ENCODE measurements at places on chromosomes 7 and 10.

- no peak for DNase-seq
Measured at GRCh38 chr10:5071411-5072198, 22.6 kb upstream of the AKR1C3 start.

GRCh38 chr10:26407406-26407969 is 30.7 kb upstream of the APBB1IP start:
- no peak for DNase-seq

- no peak for DNase-seq
Measured at GRCh38 chr10:78961760-78962159, 107.0 kb upstream of the ZMIZ1 start.

GRCh38 chr7:124764847-124765400 is 668 bp downstream of the GPR37 start:
- no peak for DNase-seq

DNA sequence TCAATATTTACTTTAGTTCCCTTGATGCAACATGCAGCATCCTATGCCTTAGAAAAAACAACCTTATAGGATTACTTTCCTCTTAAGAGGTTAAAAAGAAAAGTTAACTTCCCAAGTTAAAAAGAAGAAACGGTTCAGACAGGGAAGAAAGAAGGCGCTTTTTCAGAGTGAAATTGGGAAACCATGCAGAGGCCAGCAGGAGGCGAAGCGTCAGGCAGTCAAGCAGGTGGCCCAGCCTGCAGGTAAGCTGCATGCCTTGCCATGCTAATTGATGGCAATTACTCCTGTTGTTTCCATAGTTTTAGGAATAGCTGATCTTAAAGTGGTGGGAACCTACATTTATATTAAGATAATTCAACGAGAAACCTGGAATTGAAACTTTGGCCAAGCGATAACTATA is 302.6 kb upstream of the SP4 start:
- DNase-seq: no peak

- DNase-seq: no peak
Measured at GRCh38 chr7:87853237-87853864, 22.8 kb downstream of the SLC25A40 start.

- DNase-seq: no peak
Measured at GRCh38 chr7:20624666-20625385, 9.4 kb downstream of the ABCB5 start.

- DNase-seq: no peak
Measured at GRCh38 chr10:24721229-24722106, 2.2 kb downstream of the ARHGAP21 start.

- DNase-seq: no peak
Measured at GRCh38 chr7:22653951-22654350, 73.0 kb upstream of the IL6 start.

DNA sequence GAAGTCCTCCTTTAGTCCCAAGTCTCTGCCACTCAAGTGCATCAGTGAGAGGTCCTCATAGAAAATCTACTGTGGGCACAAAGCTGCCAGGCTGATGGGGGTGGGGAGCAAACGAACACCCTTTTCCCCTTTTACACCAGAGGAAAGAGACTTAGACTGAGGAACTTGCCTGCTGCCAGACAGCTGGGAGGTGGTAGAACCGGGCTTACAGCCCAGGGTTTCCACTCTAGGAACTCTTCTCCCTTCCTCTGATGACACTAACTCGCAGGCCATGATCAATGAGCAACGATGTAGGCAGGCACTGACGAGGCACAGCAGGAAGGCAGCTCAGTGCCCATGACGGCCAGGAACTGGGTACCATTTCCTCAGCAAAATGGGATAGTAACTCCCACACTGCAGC is 11.0 kb upstream of the SH2D4B start:
- no peak for DNase-seq

GRCh38 chr10:74543276-74543675 is 283.1 kb upstream of the KAT6B start:
- no peak for DNase-seq

DNA sequence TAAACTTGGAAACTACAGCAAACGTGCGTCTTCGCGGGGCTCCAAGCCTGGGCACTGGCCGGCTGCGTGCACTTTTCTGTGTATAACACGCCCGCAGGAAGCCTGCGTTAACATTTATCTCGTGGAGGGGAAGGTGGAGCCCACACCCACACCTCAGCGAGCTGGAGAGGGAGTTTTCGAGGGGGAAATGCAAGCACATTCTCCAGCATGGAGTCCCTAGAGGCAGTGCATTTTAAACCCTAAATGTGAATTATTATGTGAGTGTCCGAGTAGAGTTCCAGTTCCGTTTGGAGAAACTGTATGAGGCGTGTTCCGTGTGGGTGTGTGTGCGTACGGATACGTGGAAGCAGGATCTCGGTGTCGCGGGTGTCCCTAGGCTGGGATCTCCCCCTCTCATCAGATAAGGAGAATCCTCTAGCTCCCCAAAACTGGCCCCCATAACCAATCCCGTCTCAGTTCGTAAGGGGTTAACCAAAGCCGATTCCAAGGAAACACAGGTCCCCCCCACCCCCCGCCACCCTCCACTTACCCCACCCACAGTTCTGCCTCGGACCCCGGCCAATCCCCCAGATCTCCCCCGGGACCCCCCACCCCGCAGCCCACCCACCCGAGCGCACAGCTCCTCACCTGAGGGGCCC is 403 bp downstream of the CDK6 start:
- peak; percentile 44 for DNase-seq

DNA sequence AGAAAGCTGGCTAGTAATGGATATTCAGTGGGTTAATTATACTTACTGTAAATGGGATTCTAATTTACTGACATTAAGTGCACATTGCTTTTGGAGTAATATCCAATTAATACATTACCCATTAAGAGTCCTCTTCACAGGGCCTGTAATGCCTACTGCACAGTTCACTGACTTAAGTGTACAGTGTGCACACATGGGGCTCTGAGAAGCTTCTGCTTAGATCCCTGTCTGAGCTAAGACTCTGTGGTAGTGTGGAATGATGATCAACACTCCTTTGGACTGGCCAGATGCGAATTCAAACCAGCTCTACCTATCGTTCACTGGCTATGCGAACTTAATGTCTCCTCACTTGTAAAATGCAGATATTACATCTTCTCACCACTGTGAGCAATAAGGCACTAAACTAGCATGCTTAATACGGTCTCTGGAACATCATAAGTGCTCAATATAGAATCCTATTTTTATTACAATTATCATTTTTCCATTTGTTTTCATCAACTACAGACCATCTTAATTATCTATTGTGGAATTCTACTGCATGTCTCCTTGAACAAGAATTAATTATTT is 53.8 kb upstream of the SEC61G start:
- no peak for DNase-seq

DNA sequence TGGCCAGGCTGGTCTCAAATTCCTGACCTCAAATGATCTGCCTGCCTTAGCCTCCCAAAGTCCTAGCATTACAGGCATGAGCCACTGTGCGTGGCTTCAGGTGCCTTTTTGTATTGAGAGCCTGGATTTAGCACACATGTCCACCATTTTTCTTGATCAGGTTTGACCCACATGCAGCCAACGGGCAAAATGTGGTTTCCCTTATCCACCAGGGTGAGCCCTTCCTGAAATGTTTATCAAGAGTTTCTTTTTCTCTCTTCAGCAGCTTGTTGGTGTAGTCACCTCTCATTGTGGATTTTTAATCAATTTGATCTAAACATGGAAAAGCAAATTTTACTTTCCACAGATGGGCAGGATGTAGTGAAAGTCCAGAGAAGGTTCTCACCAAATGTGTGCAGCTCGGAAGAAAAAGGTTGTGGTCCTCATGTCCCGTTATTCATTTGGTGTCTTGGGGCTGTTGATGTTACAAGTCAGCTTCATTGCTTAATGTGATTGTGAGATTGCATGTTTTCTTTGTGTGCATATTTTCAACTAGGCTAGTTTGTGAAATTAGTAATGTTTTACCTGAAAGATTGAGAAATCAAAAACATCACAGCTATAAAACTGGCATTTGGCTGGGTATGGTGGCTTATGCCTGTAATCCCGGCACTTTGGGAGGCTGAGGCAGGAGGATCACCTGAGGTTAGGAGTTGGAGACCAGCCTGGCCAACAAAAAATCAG is 28.9 kb downstream of the GUSB start:
- no peak for DNase-seq

- DNase-seq: no peak
Measured at GRCh38 chr7:80666376-80666775, 27.9 kb downstream of the CD36 start.

GRCh38 chr7:3897430-3898372 is 596.6 kb downstream of the SDK1 start:
- DNase-seq: no peak

DNA sequence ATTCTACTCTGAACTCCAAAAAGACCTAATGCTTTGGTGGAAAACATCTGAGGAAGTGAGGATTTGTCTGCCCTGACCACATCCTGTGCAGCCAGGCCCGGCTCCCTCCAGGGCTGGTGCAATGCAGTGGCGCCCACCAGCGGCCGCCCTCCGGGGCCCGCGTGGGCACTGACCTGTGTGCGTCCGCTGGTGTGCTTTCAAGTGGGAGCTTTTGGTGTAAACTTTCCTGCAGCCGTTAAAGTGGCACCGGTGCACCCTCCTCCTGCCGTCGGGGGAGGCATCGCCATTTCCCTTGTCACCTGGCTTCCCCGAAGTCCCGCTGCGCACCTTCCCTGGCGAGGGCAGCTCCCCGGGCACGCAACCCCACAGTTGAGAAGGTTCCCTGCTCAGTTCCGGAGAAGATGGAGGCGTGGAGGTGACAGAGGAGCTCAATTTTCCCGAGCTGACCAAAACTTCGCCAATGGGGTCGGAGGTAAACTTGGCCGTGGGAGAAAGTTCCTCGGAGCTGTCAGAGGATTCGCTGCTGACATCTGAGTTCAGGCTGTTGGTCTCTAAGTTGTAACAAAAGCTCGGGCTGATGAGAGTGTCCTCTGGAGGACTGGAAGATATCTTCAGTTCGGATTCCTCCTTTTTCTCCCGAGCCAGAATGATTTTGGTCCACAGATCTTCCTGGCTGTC is 3.4 kb downstream of the KLF6 start:
- no peak for DNase-seq

DNA sequence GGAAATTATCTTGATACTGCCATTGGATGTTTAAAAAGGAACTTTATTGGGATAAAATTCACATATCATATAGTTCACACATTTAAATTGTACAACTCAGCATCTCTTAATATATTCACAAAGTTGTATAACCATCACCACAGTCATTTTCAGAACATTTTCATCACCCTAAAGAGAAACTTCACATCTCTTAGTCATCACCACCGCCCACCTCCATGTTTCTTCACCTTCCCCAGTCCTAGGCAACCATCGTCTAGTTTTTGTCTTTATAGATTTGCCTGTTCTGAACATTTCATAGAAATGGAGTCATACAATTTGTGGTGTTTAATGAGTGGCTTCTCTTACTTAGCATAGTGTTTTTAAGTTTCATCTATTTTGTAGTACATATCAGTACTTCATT is 96.6 kb downstream of the ANKRD30A start:
- no peak for DNase-seq

- no peak for DNase-seq
Measured at GRCh38 chr7:96654630-96655188, 54.9 kb downstream of the SEM1 start.

DNA sequence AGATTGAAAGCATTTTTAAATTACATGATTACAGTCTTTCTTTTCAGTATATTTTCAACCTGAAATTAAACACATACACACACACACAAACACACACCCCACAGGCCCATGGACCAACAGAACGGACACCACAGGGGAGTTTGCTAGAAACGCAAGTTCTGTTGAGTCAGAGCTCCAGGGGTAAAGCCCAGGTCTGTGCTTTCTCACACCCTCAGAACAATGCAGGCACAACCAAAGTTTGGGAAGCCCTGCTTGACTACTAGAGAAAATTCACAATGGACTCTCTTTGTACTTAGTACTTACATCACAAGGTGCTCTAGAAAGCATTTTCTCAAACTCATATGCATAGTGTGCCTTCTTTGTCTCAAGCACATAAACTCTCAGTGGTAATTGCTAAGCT is 704.0 kb upstream of the IGFBP3 start:
- DNase-seq: no peak

GRCh38 chr7:108322925-108323832 is 133.1 kb downstream of the NRCAM start:
- DNase-seq: no peak

GRCh38 chr10:52807803-52808202 is 35.2 kb upstream of the MBL2 start:
- no peak for DNase-seq

GRCh38 chr10:94858005-94858404 is 80.5 kb upstream of the CYP2C9 start:
- DNase-seq: no peak
